ENCODE measurements at places on chromosomes 6 and 20.
A peak's percentile ranks its signal among the peaks of the same experiment; 100 is the strongest.

- DNase-seq: no peak
These were observed 721.6 kb downstream of the KIF16B start for GRCh38 chr20:15851576-15852215.

- no peak for DNase-seq
These were observed 13.7 kb downstream of the LAMA5 start for GRCh38 chr20:62353289-62354030.

- DNase-seq: no peak
These were observed 774 bp upstream of the SFT2D1 start for GRCh38 chr6:166343150-166343487.

DNA sequence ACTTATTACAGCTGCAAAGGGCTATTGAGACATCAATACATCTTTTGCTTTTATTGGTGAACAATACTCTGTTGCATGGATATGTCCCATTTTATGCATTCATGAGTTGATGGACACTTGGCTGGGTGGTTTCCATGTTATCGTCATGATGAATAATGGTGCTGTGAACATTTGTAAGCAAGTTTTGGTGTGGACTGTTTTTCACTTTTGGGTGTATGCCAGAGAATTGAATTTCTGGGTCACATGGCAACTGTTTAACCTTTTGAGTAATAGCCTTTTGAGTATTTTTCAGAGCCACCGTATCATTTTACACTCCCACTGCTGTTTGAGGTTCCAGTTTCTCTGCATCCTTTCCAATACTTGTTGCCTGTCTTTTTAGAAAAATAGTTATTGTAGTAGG is 107.0 kb downstream of the JARID2 start:
- no peak for DNase-seq

DNA sequence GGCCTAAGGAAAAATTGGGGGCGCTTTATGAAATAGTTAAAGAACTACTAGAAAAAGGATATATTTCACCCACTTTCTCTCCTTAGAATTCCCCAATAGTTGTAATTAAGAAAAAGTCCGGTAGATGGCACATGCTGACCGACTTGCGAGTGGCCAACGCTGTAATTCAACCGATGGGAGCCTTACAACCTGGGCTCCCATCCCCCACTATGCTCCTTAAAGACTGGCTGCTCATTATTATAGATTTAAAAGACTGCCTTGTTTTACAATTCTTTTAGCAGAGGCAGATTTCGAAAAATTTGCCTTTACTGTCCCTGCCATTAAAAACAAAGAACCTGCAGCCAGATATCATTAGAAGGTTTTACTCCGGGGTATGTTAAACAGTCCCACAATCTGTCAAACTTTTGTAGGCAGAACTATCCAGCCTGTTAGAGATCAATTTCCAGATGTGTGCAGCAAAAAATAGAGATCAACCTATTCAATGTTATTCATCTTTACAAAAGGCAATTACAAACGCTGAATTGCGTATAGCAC is 58.5 kb upstream of the PRSS16 start:
- peak; percentile 73 for DNase-seq

DNA sequence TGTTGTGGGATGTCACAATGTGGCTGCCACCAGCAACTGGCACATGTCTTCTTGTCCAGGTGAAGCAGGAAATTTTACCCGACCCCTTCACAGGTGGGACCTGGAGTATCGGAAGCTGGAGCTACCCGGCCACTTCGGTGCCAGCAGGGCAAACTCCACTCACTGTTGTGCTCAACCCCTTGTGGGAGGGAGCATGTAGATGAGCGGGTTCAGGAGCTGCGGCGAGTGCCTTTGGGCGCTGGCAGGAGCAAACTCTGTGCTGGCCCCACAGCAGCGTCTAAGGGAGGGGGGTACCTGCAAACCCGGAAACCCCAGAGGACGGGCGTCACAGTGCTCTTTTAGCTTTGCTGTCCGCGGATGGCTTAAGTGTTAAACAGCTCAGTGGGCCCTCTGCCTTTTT is 20.7 kb upstream of the SULF2 start:
- no peak for DNase-seq

GRCh38 chr6:77173472-77174074 is 289.7 kb downstream of the HTR1B start:
- no peak for DNase-seq
